ENCODE measurements at places on chromosomes 5 and 9. TPM values are rescaled to one million over a fixed set of nuclear protein-coding genes. Genes with fewer than 3 reads are reported as not detected.

GRCh38 chr9:137224830-137225694, at the start of gene CYSRT1:
CYSRT1 (plus strand) TSS chr9:137225174; CDS start chr9:137225622, 448 bp downstream.
- DNase-seq = no peak

DNA sequence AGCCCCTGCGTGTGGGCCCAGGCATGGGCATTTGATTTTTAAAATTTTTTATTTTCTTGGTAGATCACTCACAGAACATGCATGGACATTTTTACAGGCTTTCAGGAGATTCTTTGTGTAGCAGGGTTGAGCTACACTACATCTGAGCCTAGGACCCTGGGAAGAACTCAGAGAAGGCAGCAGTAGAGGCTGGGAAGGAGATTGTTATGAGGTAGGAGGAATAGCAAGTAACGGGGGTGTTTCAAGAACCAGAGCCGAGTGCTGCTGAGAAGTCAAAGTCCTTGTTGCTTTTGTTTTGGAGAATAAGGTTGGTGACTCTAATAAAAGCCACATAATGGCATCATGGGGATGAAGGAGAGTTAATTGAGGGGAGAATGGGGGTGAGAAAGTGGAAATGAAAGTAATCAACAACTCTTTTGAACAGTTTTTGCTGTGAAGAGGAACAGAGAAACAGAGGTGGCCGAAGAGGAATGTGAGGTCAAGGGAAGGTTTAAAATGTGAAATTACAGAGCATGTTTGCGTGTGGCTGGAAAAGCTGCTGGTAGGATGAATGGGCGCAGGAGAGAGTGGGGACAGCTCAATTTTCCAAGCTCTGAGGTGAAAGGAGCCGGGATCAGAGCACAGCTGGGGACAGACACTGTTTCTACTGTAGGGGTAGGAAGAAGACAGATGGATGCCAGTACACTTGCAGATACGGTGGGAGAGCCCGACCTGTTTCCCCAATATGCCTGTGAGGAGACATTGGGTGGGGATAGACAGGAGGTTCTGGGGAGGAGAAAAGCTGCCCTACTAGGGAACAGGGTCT, 4.7 kb upstream of the PDLIM7 start:
- DNase-seq = no peak

GRCh38 chr9:98994172-98995058, 50.7 kb downstream of the COL15A1 start:
- DNase-seq = no peak

DNA sequence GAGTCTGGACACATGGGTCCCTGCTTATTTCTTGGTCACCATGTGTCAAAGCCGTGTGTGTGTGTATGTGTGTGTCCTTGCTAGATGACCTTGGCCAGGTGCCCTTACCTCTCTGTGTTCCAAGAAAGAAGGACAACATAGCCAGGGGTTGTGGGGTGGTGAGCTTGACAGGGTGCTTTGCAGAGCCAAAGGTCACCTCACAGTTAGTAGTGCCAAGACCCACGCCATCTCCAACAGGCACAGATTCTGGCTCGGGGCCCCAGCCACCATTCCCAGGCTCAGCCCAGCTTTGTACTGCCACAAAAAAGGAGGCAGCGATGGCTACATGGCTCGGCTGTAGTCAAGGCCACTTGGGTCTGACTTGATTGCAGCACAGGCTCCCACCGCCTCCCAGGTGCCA, 39.5 kb downstream of the CXXC5 start:
- no peak for DNase-seq

GRCh38 chr5:152701305-152701949, 296.3 kb upstream of the NMUR2 start:
- DNase-seq = no peak

DNA sequence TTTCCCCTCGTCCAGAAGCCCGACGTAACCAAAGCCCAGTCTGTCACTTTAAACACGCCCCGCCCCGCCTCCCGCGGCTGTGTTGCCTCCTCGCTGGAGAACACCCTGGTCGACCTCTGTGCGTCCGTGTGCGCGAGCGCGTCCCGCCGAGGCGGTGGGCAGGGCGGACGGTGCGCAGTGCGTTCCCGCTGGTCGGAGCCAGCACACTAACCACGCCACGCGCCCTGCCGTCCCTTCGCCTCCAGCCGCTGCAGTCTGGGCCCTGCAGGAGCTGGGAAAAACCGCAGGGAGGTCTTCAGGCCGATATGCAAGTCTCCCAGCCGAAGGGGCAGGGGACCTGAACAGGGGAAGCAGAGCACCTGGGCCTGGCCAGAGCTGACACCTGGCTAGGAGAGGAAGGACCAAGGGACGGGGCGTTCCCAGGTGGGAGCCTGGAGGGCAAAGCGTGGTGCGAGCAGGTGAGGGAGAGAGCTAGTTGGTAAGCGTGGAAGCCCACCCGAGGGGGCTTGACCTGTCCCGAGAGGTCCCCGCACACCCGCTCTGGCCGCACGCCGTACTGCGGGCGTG, 1.3 kb upstream of the PHPT1 start:
- DNase-seq = peak; percentile 46

DNA sequence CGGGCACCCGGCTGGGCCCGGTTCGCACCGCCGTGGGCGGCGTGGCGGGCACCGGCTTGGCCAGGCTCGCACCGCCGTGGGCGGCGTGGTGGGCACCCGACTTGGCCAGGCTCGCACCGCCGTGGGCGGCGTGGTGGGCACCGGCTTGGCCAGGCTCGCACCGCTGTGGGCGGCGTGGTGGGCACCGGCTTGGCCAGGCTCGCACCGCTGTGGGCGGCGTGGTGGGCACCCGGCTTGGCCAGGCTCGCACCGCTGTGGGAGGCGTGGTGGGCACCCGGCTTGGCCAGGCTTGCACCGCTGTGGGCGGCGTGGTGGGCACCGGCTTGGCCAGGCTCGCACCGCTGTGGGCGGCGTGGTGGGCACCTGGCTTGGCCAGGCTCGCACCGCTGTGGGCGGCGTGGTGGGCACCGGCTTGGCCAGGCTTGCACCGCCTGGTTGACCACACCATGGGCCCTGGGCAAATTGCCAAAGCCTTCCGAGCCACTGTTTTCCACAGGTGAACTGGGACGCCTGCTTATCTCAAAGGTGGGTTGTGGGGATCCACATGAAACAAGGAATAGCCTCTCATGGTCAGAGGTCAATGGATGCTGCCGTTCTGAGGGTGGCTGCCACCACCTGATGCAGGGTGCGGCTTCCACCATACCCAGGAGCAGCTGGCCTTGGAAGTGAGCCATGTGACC, 28.2 kb downstream of the ADAMTSL2 start:
- DNase-seq = no peak

DNA sequence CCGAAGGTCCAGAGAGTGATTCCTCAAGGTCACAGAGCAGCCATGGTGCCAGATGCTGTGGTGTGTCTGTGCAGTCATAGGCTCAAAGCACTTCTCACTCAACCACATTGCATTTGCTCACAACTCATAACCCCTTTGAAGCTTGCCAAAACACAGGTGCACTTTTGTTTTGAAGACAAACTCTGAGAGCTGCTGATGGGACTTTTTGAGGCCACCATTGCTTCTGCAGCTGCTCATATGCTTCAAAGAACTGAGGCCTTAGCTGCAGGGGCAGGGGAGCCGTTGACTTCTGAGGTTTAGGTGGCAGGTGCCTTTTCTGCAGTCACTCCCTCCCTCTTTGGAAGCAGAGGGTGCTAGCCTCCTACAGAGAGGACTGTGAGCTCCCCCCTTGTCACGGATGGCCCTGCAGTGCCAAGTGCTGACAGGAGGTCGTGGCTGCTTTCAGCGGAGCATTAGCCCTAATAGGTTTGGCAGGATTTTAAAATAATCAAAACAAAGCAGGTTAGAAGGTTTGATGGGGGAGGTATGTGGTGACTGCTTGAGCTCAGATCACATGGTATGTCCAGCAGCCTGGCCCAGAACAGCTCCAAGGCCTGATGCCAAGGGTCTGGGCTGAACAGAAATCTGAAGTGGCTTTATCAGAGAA, 232.1 kb downstream of the MAN2A1 start:
- no peak for DNase-seq

DNA sequence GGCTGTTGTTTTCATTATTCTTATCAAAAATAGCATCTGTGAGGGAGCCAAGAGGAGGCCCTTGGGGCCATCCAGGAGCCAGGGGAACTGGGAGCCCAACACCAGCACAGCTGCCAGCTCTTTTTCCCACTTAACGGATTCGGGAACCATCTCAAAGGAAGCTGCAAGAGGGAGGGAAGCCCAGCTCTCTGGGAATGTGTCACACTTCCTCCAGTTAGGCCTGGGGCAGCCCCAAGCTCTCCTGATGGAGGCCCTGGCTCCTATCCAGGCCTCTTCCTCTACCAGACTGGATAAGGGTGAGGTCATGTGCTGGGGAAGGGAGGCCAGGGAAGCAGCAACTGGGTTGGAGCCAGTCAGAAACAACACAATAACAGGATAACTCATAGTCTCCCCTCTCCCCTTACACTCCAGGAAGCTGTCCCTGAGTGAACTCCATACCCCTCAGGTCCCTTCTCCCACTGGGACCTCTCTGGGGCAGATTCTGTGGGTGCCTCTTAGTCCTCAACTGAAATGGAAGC, 12.7 kb downstream of the CSF2 start:
- peak; percentile 99 for DNase-seq

GRCh38 chr5:173984218-173984617, 4.8 kb upstream of the C5orf47 start:
- DNase-seq = peak; percentile 38

- DNase-seq = peak; percentile 12
Observed at GRCh38 chr9:25094518-25094917, 548.8 kb upstream of the IZUMO3 start.

DNA sequence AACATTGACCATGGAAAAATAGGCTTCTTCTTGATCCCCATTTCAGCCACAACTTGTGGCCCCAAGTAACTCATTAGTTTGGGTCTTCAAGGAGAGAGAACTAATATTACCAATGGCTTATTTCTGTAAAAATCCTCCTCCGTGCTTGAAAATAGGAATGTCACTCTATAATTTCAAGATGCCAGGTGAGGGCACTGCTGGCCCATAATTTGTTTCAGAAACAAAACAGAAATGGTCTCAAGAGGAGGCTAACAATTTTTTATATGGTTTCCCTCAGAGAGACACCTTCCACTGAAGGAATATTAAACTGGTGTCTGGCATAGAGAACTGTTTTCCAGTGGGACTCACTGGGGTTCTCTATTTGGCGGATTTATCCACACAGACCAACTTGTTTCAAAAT, 437.0 kb upstream of the TRPC7 start:
- DNase-seq = peak; percentile 55

DNA sequence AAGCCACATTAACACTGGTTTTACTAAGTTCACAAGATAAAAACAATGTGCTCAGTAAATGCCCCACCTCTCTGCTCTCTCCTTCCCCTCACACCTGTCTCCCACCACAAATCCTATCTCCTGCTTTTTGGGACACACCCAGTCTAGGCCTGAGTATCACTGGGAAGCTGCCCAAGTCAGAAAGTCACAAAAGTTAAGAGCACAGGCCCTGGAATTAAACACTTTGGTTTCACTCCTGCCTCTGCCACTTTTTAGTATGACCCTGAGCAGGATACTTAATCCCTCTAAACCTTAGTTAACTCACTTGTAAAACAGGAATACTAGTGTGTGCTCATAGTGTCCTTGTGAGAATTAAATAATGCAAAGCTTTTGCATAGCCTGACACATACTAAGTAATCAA, 11.3 kb downstream of the C5 start:
- DNase-seq = no peak

DNA sequence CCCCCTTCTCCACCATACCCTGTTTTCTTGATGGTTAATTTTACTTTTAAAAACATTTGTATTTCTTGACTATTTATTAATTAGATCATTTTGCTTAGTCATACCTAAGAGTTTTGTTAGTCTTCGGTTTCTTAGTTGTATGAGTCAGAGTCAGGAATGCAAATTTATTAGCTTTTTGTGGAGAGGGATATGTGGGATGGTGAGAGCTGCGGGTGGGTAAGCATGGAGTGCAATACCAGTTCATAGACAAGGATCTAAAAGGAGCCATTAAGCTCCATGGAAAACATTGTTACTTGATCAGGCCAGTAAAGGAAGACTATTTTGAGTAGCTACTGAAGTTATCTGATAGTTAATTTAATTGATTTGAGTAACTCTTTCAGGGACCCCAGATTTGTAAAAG, 77.5 kb downstream of the ZSWIM6 start:
- DNase-seq = peak; percentile 96

DNA sequence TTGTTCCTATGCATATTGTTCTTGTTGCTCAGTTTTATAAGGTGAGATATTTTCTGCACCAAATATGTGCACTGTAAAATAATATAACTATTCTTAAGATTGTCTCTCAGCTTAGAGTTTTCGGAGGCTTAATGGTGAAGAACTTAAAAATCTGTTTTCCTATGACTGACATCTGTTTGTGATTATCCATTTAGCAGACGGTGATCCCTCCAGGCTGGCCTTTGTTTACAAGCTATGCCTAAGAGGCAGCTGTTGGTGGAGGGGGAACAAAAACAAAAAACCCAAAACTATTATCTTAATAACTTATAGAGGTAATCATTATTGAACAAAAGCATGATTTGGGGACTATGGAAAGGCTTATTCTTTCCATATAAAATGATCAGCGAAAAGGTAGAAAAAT, 658 bp downstream of the PDCD1LG2 start:
- peak; percentile 22 for DNase-seq

- no peak for DNase-seq
Observed at GRCh38 chr9:37916471-37917312, 12.8 kb upstream of the SLC25A51 start.

- DNase-seq = peak; percentile 72
Observed at GRCh38 chr9:113463418-113464285, at the start of gene RGS3. RGS3 (plus strand) TSS chr9:113463727; CDS start chr9:113463803, 76 bp downstream.

DNA sequence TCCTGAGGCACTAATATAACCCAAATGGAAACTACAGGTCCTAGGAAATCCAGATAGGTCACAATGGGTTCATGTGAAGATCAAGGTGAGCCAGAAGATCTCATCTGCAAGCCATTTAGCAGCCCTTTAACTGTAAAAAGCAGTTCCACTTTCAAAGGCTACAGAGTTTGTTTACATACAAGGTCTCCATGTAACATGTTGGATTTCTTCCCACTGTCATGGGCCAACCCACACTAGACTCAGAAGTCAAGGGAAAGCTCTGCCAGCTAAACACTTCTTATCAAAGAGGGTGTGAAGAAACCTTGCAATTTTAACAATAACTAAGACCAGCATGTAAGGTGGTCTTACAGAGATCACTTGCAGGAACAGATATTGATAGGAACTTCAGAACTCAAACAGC, 3.8 kb upstream of the CTNNAL1 start:
- DNase-seq = peak; percentile 45

DNA sequence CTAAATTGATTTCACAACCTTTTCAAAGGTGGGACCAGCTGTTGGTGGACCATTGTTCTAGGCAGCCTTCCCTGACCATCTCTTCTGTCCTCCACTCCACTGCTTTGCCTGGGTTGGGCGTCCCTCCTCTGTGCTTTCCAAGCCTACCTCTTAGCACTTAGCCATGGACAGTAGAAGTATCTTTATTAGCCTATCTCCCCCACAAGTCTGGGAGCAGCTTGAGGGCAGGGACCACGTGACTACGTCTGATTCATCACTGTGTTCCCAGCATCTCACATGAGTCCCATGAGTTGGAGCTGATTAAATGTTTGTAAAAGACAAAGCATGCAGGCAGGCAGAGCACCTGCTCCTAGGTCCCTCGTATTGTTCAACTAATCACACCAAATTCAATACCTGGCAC, 20.9 kb downstream of the MORN5 start:
- DNase-seq = peak; percentile 90

The TAF11L10 gene
- total RNA-seq = not detected

The MYMK gene
- not detected for total RNA-seq

The DCP2 gene
- 27.8 TPM for total RNA-seq

The INIP gene
- 43.7 TPM for total RNA-seq
